ENCODE measurements at places on chromosomes 4 and X.
A peak's percentile ranks its signal among the peaks of the same experiment; 100 is the strongest.

- peak; percentile 18 for DNase-seq
Measured at GRCh38 chrX:41457613-41458192, 10.6 kb downstream of the NYX start.

- DNase-seq: no peak
Measured at GRCh38 chr4:151874328-151874727, 113.5 kb upstream of the GATB start.

GRCh38 chr4:90181644-90182043 is 54.5 kb downstream of the CCSER1 start:
- no peak for DNase-seq

DNA sequence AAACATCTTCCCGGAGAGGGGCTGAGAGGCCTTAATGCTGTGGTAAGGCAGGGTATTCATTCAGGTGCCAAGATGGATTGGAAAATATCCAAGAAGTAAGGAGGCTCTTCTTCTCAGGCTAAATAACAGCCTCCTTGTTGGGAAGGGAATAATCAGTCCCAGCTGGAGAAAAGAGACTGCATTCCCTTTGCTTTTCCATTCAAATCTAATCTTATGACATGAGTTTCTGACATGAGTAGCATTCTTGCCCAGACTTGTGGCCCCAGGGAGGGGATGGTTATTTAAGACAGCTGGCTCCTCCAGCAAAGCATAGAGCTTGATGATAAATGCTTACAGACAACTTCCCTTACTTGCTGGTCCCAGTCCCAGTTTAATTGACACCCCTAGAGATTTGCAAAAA is 98.3 kb downstream of the DCLK2 start:
- no peak for DNase-seq

DNA sequence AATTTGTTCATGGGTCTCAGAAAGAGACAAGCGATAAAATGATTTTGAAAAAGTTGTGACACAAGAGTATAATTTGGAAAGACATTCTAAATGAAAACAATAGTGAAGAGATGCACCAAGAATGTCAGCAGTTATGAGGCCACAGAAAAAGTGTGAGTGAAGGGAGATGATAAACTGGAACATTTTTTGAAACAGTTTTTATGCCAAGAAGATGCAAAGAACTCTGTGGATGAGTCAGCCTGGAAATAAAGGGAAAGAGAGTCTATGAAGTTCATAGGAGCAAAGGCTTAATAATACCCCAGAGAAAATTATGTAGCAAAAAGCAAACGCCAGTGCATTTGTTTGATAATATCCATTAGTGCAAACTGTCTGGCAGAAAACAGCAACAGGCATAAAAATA is 188.4 kb upstream of the TBC1D9 start:
- no peak for DNase-seq

DNA sequence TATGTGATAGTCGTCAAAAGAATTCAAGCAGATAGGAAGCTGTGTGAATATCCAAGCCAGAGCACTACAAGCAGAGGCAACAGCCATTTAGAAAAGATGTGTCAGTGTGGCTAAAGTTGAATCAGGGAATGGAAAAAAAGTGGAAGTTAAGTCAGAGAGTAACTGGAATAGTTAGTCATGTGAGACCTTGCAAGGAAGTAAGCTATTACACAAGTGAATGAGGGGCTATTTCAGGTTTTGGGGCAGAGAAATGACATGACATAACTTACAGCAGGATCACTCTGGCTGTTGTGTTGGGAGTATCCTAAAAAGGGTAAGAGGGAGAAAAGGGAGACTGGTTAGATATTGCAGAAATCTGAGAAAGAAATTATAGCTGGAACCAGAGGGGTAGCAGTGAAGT is 236.6 kb upstream of the PCDH18 start:
- no peak for DNase-seq

GRCh38 chr4:5757091-5757490 is 46.1 kb downstream of the EVC start:
- DNase-seq: no peak

DNA sequence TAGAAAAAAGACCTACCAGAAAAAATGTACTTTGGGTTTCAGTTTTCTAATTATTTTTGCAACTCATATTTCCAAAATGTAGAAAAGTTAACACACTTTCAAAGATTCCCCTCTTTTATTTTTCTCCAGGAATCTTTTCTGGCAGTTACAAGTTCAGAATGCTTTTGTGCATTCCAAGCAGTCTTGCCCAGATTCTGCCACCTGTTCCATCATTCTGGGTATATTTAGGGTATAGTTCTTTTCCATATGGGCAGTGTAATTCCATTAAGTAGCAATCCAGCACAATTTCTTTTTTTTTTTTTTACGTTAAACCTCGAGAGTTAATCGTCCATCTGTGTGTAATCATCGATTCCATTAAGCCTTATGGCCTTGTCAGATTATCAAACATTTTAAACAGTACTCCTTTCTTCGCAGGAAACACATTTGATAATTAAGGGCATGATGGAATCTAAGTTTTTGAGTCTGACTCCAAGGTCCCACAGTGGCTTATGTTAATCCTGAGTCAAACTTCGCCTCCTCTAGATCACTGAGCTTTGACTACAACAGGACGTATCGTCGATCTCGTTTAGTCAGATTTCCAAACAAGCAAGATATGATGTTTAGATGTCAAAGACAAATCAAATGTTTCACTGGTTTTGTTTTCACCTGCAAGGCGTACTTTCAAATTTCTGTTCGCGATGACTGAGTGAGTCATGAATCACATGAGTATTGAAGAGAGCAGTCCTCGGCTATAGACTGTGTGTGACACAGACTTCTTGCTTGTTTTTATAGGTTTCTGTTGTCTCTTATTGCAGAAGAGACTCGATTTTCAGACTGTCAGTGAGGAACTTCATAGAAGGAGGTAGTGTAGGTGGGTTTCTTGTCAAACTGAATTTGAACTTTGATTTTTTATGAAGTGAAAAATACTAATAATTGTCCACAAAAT is 118.9 kb upstream of the GK2 start:
- DNase-seq: no peak

DNA sequence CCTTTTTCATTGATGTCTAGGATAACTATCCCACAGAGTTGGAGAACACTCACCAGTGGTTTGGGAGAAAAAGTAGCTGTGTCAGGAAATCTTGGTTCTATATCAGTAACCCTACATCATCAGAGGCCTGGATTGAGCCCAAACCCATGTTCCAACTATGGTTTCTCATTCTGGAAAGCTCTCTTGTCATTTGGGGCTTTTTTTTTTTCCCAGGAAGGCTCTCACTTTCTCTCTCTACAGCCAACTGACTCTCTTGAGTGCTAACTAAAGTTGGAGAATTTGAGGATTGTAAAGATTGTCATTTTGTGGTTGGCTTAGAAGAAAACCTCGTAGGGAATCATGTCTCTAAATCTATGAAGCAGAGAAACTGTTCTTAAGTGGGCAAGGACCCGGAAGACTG is 228.2 kb upstream of the DIPK2B start:
- DNase-seq: no peak

DNA sequence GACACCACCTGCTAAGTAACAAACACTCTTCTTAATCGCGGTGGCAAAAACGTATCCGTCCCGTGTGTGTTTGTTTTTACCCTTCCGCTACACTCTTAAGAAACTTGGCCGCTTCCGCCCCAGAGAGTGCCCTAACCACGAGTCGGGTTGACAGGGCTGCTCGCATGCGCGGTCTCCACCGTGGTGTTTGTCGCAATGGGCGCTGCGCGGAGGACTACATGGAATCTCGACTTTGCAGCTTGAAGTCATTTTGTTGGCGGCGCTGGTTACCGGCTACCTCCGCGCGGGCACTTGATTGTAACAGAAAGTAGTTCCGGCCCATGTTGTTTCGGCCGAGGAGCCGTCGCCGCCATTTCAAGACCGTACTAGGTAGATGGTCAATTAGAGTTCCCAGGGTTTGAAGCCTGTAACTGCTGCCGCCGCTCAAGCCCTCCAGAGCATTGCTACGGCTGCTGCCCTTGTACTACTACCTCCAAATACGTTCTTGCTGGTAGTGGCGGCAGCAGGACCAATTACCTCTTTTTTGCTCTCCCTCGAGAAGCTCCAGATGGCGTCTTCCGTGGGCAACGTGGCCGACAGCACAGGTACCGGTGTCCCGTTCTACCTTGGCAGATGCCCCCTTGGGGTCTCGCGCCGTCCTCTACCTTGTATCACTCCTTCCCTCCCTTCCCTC is at the start of gene OGT:
TSS of gene OGT (plus strand) at position 352 of the 673 bp plus-strand sequence. CDS start at position 548, 196 bp downstream.
- peak; percentile 90 for DNase-seq

DNA sequence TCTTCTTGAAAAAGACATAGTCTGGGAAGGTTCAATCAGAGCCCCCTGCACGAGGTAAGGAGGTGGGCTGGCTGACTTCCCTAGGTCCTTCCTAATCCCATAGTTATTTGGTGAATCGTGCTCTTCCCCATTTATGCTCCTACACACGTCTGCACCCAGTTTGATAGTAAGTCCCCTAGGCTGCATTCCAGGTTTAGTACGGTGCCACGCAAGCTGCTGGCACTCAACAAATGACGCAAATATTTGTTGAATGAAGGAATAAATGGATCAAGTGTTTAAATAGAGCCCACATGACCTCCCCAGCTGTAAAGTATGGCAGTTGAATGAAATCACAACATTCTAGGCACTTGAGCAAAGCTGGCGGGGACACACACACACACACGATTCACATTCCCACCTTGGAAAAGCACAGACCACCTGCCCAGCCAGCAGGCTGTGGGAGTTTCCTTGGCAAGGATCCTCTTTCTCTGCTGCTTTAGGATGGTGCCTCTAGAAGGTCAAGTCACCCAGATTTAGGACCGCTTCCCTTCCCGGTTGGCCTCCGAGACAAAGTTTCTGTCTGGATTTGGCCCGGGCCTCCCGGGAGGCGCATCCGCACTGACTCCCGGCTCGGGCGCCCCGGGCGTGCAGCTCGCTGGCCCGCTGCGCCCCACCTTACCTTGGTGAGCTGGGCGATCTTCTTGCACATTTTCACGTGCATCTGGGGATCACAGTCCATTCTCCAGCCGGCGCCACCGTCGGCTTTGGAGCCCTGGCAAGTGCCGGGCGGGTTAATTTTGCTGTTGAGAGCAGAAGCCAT is 721 bp downstream of the FAM184B start:
- no peak for DNase-seq

GRCh38 chrX:44043496-44043895 is 70.3 kb upstream of the NDP start:
- no peak for DNase-seq

DNA sequence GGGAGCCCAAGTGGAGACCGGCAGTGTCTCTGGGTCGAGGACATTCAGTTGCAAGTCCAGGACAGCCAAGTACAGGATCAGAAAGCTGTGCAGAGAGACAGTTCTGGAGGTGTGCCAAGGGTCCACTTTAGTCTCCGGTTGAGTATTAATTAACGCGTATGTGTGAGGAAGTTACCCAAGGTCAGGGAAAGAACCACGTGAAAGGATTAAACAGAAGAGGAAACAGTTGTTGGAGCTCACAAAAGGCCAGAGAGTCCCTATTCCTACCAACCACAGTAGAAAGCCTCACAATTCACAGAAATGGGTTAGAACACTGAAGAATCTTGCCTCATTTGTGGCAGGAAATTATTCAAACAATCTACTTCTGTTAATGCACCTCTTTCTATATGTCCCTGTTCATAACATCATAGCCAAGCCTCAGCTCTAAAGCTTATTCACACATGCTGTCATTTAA is 17.9 kb upstream of the NSUN7 start:
- no peak for DNase-seq

DNA sequence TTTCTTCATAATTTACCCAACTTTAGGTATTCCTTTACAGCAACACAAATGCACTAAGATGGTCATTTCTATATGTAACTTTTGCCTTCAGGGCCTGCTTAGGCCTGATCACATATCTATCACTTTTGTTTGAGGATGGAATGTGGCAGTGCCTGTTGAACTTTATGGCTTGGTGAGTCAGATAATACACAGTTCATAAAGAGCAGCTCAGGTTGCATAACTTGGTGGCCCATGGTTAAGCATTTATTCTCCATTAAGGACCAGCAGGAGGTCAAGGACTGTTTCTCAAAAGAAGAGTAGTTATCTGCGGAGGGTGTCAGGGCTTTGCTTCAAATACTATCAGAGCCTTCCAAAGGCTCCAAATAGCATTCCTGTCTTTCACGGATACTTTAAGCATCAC is 124.1 kb upstream of the PDHA2 start:
- DNase-seq: no peak
